Mesendoderm (in vitro differentiated cells): ENCODE measurements at places on chromosomes 11 and 22.

DNA sequence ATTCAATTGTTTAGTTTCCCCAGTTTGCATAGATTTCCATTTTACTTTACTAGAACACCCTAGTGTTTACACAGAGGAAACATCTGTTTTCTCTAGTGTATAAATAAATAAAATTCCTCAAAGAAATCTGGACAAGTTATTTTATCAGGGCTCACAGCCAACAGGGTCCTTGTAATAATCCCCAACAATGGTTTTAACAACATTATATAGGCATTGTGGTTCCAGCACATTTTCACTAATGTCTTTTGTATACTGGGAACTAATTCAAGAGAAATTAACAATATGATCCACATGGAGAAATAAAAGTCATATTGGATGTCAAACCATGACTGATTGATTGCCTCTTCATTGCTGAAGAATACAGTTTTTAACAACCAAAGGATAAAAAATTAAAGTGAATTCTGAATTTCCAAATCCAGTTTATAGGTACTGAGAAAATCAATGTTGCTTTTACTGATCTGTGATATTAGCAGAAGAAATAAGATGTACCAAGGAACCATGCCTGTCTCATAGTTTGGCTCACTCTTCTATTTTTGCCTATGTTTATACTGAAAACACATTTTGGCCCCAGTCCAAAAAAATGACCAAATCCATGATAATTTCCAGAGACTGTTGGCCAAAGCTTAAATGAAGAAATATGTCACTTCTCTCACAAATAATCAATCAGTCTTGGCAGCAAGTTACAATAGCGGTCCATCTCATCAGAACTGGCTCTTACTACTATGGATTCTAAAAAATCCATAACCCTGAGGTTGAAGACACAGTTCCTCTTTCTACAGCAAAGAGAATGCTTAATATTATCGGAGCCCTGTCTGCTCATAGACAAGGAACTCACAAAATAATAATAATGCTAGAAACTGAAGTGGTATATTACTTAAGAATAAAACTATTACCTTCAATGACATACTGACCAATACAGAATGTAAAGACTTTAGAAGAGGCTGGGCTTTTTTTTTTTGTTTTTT is 1.4 kb upstream of the MS4A13 start:
- H3K27me3 ChIP-seq, result no peaks in the 10 kb centered on the region
- no peak overlapping the region for H3K4me3 ChIP-seq
- H3K36me3 ChIP-seq, result no peaks in the 10 kb centered on the region
- H3K4me1 ChIP-seq, result no peaks in the 10 kb centered on the region

DNA sequence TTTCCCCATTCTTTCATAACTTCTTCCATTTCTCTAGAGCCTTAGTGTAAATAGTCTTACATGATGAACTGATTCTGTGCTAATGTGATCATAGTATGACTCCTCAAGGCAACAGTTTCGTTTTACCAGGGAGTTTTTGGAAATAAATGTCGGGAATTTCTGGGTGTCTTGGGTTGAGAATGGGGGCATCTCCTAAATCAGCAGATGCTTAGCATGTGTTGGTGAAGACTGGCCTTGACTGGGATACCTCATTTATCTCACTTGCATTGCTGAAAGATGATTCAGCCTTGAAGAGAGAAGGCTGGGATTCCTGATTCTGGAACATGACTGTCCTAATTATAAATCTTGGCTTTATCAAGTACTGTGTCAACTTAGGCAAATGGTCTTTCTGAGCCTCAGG is 115.7 kb upstream of the C11orf87 start:
- H3K27ac ChIP-seq, result no peak overlapping the region
- no peaks in the 10 kb centered on the region for H3K27me3 ChIP-seq
- peaks cover 2% of the 10 kb centered on the region for H3K4me1 ChIP-seq
- H3K36me3 ChIP-seq, result no peaks in the 10 kb centered on the region

DNA sequence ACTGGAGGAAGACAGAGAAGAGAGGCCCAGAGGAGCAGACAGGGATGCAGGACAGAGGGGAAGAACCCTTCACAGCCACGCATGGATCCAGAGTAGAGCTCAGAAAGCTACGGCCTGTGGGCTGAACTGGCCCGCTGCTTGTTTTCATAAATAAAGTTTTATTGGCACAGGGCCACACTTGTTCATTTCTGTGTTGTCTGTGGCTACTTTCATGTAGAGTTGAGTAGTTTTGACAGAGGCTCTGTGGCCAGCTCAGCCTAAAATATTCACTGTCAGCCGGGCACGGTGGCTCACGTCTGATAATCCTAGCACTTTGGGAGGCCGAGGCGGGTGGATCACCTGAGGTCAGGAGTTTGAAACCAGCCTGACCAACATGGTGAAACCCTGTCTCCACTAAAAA is 26.2 kb upstream of the GAL start:
- no peak for DNase-seq
- no peaks in the 10 kb centered on the region for H3K4me1 ChIP-seq
- H3K27me3 ChIP-seq, result no peaks in the 10 kb centered on the region

DNA sequence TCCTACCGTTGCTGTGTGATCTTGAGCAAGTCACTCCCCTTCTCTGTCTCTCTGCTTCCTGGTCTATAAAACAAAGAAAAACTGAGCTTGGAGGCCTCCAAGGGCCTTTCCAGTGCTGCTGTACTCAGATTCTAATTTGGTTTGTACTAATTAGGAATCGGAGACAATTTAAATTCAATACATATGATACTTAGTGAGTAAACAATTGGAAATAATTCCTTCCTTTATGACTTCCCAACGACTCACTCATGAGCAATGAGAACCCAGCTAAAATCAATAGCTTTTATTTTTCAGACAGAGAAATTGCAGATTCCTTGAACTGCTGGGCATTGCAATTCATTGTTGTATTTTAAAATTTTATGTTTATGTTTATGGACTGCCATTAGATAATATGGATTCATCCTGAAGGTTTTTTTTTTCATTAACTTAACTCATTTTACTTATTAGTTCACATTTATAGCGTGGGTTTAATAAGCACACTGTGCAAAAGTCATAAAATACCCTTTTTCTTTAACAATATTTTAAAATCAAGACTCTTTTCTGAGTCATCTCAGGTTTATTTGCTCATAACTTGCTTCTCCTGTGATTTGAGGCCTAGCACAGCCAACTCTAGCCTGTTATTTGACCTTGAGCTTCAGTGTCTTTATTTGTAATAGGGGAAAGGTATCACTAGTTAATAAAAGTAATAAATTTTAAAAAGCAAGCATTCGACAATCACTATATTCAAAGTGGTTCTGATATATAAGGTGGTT is 95.8 kb downstream of the TP53I11 start:
- H3K4me3 ChIP-seq, result no peak overlapping the region
- no peaks in the 10 kb centered on the region for H3K36me3 ChIP-seq
- no peak for DNase-seq
- H3K27ac ChIP-seq, result no peak overlapping the region

DNA sequence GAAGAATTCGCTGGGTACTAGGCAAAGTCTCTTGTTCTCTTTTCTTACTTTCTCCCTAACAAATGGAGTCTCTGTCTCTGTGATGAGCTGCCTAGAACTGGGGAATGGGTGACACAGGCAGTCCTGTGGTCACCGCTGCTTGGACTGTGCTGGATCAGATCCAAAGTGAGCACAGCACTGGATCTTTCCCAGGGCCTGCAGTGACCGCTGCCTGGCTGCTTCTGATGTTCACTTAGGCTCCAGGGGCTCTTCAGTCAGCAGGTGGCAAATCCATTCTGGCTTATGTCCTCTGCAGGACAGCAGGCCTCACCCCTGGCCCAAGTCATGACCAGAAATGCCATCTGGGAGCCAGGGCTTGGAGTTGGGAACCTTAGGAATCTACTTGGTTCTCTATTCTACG is 61.5 kb downstream of the EXT2 start:
- no peak overlapping the region for H3K4me3 ChIP-seq
- H3K27ac ChIP-seq, result no peak overlapping the region
- DNase-seq, result no peak

GRCh38 chr11:65058012-65058411 is 341 bp downstream of the NAALADL1 start:
- no peaks in the 10 kb centered on the region for H3K36me3 ChIP-seq
- no peak for DNase-seq
- no peak overlapping the region for H3K27ac ChIP-seq

DNA sequence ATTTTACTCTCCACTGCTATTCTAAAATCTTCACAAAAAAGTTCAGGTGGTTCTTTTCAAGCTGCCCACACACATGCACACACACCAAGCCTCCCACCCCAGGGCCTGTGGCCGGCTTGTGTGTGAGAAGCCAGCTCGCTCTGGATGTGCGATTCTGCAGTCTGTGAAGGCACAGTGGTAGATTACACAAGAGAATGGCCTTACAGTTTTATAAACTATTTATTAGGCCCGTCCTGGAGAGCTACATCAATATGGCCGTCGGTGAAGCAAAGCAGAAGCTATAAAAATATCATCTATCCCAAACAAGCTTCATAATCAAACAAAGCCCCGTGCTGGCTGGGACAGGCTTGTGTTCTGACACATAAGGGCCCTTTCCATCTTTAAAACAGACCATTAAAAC is 240.5 kb downstream of the OPCML start:
- H3K27me3 ChIP-seq, result no peaks in the 10 kb centered on the region
- DNase-seq, result no peak
- no peaks in the 10 kb centered on the region for H3K36me3 ChIP-seq
- no peaks in the 10 kb centered on the region for H3K4me1 ChIP-seq
- H3K4me3 ChIP-seq, result no peak overlapping the region
- H3K27ac ChIP-seq, result no peak overlapping the region

DNA sequence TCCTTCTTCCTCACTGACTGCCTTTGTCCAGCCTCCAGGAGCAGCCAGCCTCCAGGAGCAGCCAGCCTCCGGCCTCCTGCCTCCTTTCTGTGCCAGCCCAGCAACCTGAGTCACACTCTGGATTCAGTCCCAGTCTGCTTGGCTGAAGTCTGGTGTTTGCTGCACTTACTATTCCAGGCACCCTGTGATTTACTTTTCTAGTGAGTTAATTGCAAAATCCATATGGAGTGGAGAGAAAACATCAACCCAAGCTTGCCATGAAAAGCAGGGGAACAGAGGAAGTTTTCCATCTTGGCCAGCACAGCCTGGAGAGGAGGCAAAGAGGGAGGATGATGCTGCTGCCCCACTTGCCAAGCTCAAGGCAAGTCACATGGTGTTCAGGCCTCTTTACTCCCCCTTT is 400.5 kb downstream of the TENM4 start:
- DNase-seq, result no peak
- no peaks in the 10 kb centered on the region for H3K4me1 ChIP-seq
- no peak overlapping the region for H3K27ac ChIP-seq

DNA sequence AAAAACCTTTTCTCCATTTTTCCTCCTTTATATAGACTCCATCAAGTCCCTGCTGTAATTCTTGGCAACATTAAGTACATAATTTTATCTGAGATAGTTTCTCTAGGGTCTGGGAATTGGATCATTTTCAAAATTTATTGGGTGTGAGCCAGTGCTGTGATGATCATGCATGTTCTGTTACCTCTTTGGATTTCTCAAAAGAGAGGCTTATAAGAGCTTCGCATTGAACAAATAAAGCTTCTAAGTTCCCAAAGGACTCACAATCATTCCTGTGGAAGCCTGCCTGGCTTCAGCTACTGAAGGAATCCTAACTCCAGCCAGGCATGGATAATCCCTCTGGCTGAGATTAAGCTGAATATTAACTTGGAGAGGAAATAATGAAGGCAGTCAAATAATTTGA is 208.5 kb downstream of the RAB38 start:
- no peaks in the 10 kb centered on the region for H3K36me3 ChIP-seq
- H3K27me3 ChIP-seq, result no peaks in the 10 kb centered on the region
- no peak overlapping the region for H3K4me3 ChIP-seq
- no peaks in the 10 kb centered on the region for H3K4me1 ChIP-seq
- no peak overlapping the region for H3K27ac ChIP-seq

DNA sequence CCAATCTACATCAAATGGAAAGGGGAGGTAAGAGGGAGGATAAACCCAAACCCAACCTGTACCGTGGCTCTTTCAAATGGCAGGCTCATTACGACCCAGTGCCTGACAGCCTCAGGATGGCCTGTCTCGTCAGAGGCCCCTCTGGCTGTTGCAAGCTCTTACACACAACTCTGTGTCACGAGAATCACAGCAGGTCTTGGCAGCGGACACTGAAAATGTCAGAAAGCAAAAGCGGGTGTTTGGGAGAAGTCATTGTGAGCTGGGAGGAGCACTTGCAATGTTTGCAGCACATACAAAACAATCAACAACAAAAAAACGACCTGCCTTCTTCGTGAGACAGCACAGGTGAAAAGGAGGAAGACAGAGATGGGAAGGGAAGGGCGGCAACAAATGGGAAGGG is 248.1 kb downstream of the OPCML start:
- DNase-seq, result no peak
- H3K27me3 ChIP-seq, result no peaks in the 10 kb centered on the region
- H3K27ac ChIP-seq, result no peak overlapping the region
- H3K4me3 ChIP-seq, result no peak overlapping the region

GRCh38 chr11:72425053-72425980 is 9.0 kb downstream of the CLPB start:
- DNase-seq, result no peak
- no peaks in the 10 kb centered on the region for H3K27me3 ChIP-seq
- no peak overlapping the region for H3K27ac ChIP-seq
- H3K4me3 ChIP-seq, result no peak overlapping the region
- H3K36me3 ChIP-seq, result peaks cover 4% of the 10 kb centered on the region
